ENCODE measurements at places on chromosomes 6 and 20.

- DNase-seq: no peak
Measured at GRCh38 chr6:6610031-6610591, 21.6 kb downstream of the LY86 start.

DNA sequence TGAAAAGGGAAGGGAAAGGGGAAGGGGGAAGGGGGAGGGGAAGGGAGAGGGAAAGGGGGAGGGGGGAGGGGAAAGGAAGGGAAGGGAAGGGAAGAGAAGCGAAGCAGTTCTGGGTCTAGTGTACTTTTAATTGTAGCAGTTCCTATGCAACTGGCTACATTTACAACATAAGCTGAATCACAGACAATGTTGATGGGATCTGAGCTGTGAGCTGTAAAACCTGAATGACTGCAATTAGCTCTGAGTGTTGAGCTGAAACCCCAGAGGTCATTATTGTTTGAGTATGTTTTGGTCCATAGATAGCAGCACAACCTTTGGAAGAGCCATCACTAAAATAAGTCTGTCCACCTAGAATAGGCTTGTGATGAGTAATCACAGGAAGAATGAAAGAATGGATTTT, 7.2 kb upstream of the ABHD12 start:
- DNase-seq: no peak

DNA sequence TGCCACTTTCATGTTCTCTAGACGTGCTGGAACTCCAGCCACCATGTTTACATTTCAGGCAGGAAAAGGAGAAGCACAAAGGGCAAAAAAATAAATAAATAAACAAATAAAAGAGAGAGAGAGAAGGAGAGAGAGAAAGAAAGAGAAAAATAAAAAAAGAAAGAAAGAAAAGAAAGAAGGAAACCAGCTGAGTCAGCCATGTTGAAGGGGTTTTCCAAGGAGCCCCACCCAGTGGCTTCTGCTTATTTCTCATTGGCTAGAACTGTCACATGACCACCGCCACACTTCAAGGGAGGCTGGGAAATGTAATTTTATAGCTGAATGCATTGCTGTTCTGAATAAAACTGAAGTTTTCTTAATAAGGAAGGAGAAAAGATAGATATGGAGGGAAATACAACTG, 71.1 kb downstream of the BFSP1 start:
- DNase-seq: no peak

DNA sequence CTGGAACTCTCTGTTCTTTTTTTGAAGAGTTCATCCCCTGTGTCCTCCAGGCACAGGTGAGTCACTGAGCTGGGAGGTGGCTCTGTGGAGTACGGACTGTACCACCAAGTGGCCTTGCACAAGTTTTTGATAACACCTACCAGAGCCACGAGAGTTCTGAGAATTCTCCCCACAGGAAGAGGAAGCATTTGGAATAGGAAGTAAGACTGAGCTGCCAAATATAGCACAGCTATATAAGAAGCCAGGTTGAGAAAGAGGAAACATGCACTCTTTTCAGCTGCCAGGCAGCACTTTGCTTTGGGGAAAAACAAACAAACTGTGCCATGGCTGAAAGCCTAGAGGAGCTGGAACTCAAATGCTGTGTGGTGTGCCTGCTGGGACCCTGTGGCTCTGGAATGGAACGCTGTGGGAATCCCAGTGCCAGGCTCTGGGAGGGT, 70.8 kb upstream of the RIPOR2 start:
- DNase-seq: no peak

DNA sequence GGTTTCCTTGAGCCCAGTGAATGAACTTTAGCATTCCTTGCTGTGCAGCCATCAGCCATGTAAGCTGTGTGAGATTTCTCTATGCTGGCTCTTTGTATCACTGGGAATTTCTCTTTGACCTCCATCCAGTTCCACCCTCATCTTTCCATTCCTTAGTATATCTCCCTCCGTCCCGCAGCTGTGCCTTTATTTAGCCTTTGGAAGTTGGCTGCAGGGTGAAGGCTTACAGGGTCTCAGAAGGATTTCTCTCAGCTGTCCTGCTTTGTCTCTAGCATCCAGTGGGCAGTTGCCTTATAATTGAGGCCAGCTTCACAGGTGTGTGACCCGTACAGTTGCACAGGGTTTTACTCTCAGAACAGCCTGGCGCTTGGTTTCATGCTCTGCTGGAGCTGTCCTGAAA, 144.3 kb downstream of the PXDC1 start:
- DNase-seq: no peak
